ENCODE measurements at places on chromosomes 16 and 17.
A peak's percentile ranks its signal among the peaks of the same experiment; 100 is the strongest.

GRCh38 chr17:45896803-45897693 is 2.7 kb downstream of the MAPT start:
- no peak for DNase-seq

GRCh38 chr17:29949696-29950095 is 8.3 kb downstream of the EFCAB5 start:
- no peak for DNase-seq

DNA sequence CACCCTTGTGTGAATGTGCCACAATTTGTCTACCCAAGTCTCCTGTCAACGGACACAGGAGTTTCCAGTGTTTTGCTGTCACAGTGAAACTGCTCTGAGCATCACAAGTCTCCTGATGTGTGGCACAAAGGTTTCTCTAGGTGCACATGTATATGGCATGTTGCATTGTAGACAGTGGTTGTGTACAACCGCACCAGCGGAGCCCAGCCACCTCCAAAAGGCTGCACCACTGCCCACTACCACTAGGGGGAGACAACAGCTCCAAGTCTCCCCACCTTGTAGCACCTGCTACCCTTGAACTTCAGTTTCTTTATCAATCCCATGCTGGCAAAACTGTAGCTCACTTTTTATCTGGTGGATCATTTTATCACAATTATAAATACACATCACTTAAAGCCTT is 95.5 kb upstream of the ZNF469 start:
- peak; percentile 30 for DNase-seq

DNA sequence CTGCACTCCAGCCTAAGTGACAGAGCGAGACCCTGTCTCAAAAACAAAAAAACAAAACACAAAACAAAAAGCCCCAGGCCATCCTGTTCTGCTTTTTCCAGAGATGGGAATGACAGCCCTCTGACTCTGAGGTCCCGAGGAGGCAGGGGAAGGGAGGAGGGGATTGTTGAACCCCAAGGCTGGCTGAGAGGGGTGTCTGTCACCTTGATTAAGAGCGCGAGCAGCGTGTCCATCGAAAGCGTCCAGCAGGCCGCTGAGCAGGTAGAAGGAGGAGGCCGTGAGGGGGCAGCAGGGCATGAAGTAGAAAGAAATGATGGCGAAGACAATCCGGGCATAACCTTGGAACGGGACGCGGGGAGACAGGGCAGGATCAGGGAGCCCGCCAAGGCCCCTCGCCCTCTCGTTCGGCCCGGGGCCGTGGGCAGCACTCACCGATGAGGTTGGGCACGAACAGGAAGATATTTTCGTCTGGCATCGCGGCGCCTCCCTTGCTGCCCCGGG is 593 bp downstream of the CDIPT start:
- no peak for DNase-seq

GRCh38 chr17:67491009-67491680 is 114.1 kb downstream of the PITPNC1 start:
- no peak for DNase-seq

DNA sequence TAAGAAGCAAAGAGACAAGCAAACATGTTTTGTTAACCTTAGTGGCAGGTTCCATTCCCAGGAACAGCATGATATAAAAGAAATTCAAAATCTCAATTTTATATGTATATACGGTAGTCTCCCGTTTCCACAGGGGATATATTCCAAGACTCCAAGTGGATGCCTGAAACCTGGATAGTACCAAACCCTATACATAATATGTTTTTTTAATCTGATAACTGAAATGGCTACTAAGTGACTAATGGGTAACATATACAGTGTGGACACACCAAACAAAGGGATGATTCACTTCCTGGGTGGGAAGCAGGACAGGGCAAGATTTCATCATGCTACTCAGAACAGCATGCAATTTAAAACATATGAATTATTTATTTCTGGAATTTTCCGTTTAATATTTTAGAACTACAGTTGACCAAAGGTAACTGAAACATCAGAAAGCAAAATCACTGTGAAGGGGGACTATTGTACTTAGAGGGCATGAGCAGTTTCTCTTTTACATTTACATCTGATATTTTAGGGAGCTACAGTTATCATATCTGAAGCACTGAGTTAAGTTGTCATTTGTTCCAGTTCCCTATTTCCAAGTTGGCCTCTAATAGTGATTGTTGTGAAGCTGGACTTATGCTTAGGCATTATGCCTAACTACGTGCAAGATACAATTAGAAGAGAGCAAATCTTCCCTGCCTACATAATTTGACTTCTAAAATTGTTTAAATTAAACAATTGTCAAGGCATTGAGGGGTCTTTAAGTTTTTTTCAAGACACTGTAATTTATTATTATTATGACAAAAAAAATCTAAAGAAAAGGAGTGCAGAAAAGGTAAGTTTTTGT is 34.1 kb upstream of the ABCA6 start:
- no peak for DNase-seq

GRCh38 chr17:82657926-82658325 is 9.7 kb upstream of the WDR45B start:
- no peak for DNase-seq
